Activated CD8-positive, alpha-beta memory T cell treated with anti-CD3 and anti-CD28 coated beads, Interleukin-2, amount 10 ng/mL, durations not matched to agents 7 days and 5 days (primary cell): ENCODE measurements at places on chromosomes 12 and 14. TPM values are rescaled to one million over a fixed set of nuclear protein-coding genes. Genes with fewer than 3 reads are reported as not detected.

DNA sequence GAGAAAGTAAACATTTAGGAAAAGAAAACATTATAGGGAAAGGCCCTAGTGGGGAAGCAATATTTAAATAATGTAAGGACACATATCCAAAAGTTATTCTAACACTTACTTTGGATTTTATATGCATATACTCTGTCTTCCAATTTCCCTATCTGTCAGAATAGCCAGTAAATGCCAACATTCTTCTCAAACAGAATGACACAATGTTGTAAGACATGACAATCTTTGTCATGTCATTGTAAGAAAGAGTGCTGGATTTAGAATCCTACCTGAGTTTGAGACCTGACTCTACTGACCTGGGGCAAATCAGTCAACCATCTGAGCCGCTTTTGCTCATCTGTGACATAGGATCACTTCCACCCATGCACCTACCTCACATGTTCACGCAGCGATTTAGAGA lies 198.3 kb downstream of the PHLDA1 start:
- no peak overlapping the region for H3K27ac ChIP-seq
- no peak for DNase-seq
- no peaks in the 10 kb centered on the region for H3K27me3 ChIP-seq
- H3K4me3 ChIP-seq: no peak overlapping the region

- H3K4me1 ChIP-seq: peaks cover 21% of the 10 kb centered on the region
- peak; percentile 53 for DNase-seq
- no peaks in the 10 kb centered on the region for H3K36me3 ChIP-seq
- H3K4me3 ChIP-seq: no peak overlapping the region
These were observed 4.5 kb upstream of the RNASE4 start for GRCh38 chr14:20679907-20680306.

- peaks cover 19% of the 10 kb centered on the region for H3K36me3 ChIP-seq
- peaks cover 34% of the 10 kb centered on the region for H3K4me1 ChIP-seq
- peak overlapping the region; percentile 76 for H3K4me3 ChIP-seq
- DNase-seq: peak; percentile 77
These were observed 4.5 kb upstream of the SETD1B start for GRCh38 chr12:121799156-121799841.

WDHD1 gene
- 57.7 TPM for total RNA-seq

CLEC4E gene
- total RNA-seq: not detected

CD163L1 gene
- total RNA-seq: not detected

SYNDIG1L gene
- total RNA-seq: not detected

- H3K36me3 ChIP-seq: peaks cover 7% of the 10 kb centered on the region
- no peak overlapping the region for H3K27ac ChIP-seq
- no peaks in the 10 kb centered on the region for H3K27me3 ChIP-seq
- H3K4me3 ChIP-seq: no peak overlapping the region
These were observed 161.1 kb upstream of the PLEKHG7 start for GRCh38 chr12:92541731-92542130.

- H3K27ac ChIP-seq: no peak overlapping the region
- no peaks in the 10 kb centered on the region for H3K4me1 ChIP-seq
- DNase-seq: no peak
- no peaks in the 10 kb centered on the region for H3K27me3 ChIP-seq
These were observed 95.7 kb downstream of the PDE3A start for GRCh38 chr12:20463913-20464524.

- no peaks in the 10 kb centered on the region for H3K27me3 ChIP-seq
- no peaks in the 10 kb centered on the region for H3K36me3 ChIP-seq
- no peak overlapping the region for H3K4me3 ChIP-seq
- H3K4me1 ChIP-seq: no peaks in the 10 kb centered on the region
- no peak for DNase-seq
These were observed 1098.2 kb upstream of the USP15 start for GRCh38 chr12:61161961-61162360.

DNA sequence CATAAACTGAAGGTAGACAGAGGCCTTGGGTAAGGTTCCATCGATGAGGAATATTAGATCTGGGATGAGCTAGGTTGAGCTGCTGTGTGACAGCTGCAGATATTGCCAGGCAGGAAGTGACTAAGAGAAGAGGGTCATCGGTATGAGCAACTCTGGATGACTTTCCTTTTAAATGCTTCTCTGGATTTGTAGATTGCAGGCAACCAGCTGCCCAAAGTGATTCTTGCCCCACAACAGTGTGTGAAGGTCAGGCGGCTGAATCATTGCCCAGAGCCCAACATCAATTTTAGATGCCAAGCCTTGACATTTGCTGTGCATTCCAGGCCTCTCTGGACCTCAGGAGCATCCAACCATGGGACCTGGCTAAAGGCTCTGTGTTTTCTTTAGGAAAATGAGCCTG lies 255.9 kb downstream of the DPF3 start:
- no peak overlapping the region for H3K4me3 ChIP-seq
- H3K27ac ChIP-seq: no peak overlapping the region
- peaks cover 34% of the 10 kb centered on the region for H3K27me3 ChIP-seq
- H3K36me3 ChIP-seq: no peaks in the 10 kb centered on the region
- no peaks in the 10 kb centered on the region for H3K4me1 ChIP-seq

GRCh38 chr14:61520576-61520975 lies 174.7 kb upstream of the HIF1A start:
- H3K27me3 ChIP-seq: no peaks in the 10 kb centered on the region
- DNase-seq: no peak
- no peak overlapping the region for H3K27ac ChIP-seq
- H3K36me3 ChIP-seq: peaks cover 52% of the 10 kb centered on the region
- H3K4me1 ChIP-seq: peaks cover 72% of the 10 kb centered on the region

DNA sequence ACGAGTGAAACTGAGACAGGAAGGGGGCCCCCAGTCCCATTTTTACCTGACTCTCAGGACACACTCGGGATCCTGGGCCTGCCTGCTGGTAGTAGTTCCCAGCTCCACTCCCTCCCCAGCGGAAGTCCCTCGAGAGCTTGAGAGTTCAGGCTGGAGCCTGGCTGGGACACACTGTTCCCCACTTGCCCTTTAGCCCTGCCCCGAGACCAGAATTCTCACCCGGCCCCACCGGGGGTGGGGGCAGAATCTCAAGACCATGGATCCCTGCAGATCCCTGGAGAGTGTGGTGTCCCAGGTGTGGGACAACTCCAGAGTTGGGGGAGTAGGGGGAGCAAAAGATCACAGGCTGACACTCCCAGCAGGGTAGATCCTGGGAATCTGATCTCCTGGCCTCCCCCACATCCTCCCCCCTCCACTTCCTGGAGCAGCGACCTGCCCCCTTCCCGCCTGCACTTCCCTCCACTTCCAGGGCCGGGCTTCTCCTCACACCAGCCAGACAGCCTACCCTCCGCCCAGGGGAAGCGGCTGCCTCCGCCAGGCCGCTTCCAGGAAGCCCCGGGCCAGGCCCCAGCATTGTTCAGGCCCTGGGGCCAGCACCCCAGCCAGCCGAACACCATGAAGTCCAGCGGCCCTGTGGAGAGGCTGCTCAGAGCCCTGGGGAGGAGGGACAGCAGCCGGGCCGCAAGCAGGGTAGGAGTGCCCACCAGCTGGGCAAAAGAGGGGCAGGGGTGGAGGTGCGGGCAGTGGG lies at the start of gene TNS2:
Gene TNS2, plus strand, starts transcription at position 495 of the 748 bp plus-strand sequence. Its CDS starts 121 bp downstream, at position 616.
- H3K4me1 ChIP-seq: peaks cover 27% of the 10 kb centered on the region
- H3K36me3 ChIP-seq: no peaks in the 10 kb centered on the region
- H3K27me3 ChIP-seq: peaks cover 11% of the 10 kb centered on the region
- H3K4me3 ChIP-seq: no peak within 1 kb of the TSS

- H3K27me3 ChIP-seq: peaks cover 27% of the 10 kb centered on the region
- no peak overlapping the region for H3K27ac ChIP-seq
- peaks cover 2% of the 10 kb centered on the region for H3K4me1 ChIP-seq
- DNase-seq: no peak
- no peak overlapping the region for H3K4me3 ChIP-seq
These were observed 49.1 kb downstream of the JAG2 start for GRCh38 chr14:105119408-105120025.

- no peak for DNase-seq
- peak overlapping the region; percentile 99 for H3K4me3 ChIP-seq
- peaks cover 30% of the 10 kb centered on the region for H3K36me3 ChIP-seq
- no peaks in the 10 kb centered on the region for H3K27me3 ChIP-seq
- peaks cover 56% of the 10 kb centered on the region for H3K4me1 ChIP-seq
These were observed 1.4 kb downstream of the C1RL start for GRCh38 chr12:7107636-7108002.

DNA sequence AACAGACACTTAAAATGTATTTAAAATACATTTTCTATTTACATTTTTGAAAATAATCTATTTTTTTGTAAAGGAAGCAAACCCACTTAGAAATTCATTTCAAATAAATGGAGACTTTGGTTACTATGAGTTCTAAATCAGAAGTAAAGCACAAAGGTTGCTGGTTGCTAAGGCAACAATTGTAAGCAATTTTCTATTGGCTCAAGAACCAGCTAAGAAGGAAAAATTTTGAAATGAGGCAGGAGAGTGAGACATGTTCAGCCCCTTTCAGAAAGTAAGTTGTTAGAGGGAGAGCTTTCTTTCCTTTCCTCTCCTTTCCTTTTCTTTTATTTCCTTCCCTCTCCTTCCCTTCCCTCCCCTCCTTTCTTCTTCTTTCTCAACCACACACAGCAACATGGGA lies 80.7 kb downstream of the PRMT8 start:
- H3K27ac ChIP-seq: no peak overlapping the region
- DNase-seq: no peak
- peaks cover 32% of the 10 kb centered on the region for H3K27me3 ChIP-seq
- no peak overlapping the region for H3K4me3 ChIP-seq

RAB21 gene
- 71.4 TPM for total RNA-seq

DNA sequence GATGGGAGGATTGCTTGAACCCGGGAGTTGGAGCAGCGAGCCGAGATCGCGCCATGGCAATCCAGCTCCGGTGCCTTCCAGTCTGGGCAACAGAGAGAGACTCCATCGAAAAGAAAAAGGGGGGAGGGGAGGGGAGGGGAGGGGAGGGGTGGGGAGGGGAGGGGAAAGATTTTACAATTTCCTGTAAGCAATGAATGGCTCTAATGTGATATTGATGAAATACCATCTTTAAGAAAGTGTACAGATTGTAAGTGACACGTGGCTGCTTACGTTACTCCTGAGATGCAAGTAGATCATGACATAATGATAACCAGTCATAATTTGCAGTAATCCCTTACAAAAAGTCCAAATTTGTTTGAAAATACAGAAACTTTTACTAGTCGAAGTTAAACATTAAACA lies 1.4 kb downstream of the SLC25A21 start:
- DNase-seq: no peak
- no peak overlapping the region for H3K4me3 ChIP-seq
- peaks cover 26% of the 10 kb centered on the region for H3K27me3 ChIP-seq
- H3K4me1 ChIP-seq: no peaks in the 10 kb centered on the region
- no peak overlapping the region for H3K27ac ChIP-seq
- H3K36me3 ChIP-seq: peaks cover 2% of the 10 kb centered on the region

SCARB1 gene
- total RNA-seq: 12.6 TPM
